ENCODE measurements at places on chromosomes 12 and 14.

- no peak for DNase-seq
Observed at GRCh38 chr14:68223631-68224030, 404.1 kb downstream of the RAD51B start.

DNA sequence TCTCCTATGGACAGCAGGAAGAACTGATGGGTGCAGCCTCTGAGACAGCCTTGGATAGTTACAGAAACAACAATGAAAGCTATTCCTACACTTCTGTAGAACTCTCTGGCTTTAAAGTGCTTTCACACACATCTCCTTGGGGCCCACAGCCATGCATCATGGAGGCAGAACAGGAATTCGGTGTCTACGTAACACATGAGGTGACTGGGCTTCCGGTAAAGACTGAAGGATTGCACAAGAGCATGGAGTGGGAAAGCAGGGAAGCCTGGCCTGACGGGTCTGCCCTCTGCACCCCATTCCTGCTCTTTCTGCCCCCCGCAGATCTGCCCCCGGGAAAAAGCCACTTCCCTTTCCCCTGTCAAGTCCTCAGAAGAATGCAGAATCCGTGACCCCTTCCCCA is 82.6 kb downstream of the VWF start:
- DNase-seq, result no peak

- no peak for DNase-seq
Observed at GRCh38 chr14:19930617-19931016, at the start of gene OR4K1. Gene OR4K1 (plus strand): TSS chr14:19930917. CDS start chr14:19935667, 4,750 bp downstream.

GRCh38 chr12:76420222-76420621 is 72.0 kb upstream of the BBS10 start:
- DNase-seq, result no peak

DNA sequence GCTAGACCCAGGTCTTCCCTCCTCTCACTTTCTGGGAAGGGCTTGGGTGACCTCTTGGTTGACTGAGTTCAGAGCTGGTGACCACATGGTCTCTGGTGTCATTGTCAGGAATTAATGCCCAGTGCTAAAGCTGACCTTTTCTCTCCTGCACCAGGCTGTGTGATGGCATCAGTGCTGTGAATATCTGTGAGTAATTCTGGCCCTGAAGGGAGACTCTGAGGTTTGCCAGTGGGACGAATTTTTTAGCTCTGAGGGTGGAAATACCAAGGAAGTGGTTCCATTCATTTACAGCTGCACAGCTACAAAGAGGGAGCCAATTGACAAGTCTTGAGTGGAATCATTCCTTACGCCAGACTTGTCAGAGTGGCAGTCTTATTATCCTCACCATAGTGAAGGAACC is 6.2 kb upstream of the KRT86 start:
- DNase-seq, result no peak

DNA sequence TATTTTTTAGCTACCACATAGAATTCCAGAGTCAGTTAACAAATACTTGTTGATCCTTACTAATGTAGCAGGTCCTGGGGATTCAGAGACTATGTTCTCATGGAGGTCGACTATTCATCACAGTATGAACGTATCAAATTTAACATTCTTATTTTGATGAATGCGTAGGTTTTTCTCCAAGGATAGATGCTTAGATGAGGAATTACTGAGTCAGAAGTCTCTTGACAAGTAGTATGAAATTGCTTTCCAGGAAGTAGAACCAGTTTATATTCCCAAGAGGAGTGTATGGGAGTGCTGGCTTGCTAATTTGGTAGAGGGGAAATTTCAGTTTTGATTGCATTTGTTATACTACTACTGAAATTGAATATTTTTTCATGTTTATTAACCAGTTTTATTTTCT is 42.8 kb upstream of the CRADD start:
- DNase-seq, result no peak

DNA sequence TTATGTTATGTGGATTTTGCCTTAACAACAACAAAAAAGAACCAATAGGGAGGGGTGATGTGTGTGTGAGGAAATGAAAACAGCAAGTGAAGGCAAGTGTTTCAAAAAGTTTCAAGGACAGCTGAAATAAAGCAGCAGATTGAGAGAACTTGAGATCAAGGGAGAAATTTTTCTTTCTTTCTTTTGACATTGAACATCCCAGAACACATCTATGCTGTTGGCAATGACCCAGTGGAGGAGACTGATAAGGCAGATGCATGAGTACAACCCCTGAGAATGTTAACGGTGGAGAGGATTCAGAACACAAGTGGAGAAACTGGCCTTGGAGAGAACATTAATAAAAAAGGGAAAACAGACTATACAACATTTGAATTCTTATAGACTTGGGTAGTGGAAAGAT is 2.9 kb downstream of the LLPH start:
- DNase-seq, result no peak

DNA sequence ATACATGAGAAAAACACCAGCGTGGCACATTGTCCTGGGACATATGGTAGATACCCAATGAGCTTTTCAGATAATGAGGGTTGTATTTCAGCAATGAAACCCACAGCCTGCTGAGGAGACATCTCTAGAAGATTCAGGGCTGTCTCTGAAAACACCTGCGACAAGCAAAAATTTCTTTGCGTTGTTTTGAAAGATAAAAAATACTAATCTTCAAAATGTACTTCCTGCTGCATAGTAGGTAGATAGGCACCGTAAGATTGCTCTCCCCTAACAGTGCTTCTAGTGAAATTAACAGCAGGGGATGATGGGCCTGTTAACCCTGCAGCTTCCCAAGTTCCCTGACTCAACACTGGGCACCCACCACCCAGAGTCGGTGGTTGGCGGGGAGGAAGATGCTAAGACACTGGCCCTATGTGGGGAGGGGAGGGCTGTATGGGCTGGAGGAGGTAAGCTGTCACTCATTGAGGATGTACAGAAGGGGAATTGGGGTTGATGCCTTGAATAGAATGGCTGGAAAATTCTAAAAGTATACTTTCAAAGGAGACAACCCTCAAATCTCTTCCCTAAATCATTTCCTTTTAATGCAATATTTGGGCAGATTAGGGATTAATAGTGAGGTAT is 20.0 kb downstream of the ZFP36L1 start:
- no peak for DNase-seq

DNA sequence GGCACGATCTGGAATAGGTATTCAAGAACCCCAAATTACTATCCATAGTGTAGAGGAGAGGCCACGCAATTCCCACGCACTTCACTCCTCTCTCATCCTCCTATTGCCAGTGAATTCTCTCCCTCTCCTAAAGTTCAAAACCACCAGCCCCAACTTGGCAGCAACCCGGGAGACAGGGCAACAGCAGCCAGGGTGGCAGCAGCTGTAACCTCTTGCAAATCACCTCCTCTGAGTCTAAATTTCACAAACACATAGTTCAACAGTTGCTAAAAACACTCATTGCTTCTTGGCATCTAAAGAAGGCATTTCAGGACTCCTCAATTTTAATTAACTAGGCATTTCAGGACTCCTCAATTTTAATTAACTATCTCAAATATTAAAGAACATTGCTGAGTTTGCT is 37.7 kb upstream of the MANSC4 start:
- DNase-seq, result no peak

DNA sequence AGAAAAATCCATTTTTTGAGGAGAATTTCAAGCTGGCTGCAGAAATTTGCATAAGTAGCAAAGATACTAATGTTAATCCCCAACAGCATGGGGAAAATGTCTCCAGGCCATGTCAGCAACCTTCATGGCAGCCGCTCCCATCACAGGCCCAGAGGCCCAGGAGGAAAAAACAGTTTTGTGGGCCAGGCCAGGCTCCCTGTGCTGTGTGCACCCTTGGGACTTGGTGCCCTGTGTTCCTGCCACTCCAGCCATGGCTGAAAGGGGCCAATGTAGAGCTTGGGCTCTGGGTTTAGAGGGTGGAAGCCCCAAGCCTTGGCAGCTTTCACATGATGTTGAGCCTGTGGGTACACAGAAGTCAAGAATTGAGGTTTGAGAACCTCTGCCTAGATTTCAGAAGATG is 76.3 kb downstream of the MGAT4C start:
- no peak for DNase-seq

DNA sequence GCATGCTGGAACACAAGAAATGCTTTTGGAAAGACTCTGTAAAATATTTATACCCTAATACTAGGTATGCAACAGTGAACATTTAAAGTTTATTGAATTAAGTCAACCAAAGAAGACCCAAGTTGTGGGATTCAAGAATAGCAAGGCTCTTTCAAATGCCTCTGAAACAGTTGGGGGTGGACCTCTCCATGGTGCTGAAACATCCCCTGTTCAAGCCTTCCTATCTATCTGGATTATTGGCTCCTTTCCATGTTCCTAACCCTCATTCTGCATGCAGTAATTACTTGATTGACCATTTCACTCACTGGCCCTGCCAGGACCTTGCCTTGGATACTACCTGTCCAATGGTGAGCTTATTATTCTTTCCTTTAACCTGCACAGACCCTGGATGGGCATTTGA is 349.7 kb downstream of the NRXN3 start:
- no peak for DNase-seq

- DNase-seq, result no peak
Observed at GRCh38 chr12:67601126-67601525, 47.4 kb upstream of the DYRK2 start.

DNA sequence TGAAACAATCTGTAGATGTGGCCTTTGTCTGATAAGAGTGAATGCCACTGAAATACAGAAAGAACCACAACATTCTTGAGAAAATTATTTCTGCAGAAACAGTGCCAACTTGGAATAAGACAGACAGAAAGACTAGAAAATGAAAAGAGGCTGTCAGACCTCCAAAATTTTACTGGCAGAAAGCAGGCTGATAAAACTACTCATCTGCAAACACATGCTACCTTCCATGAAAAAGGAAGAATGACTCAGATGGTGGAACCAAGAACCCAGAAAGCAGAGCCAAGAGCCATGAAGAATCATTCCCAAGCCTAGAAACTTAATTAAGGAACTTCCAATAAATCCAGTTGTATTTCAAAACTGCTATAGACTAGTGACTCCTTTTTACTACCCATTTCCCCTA is 31.9 kb upstream of the OSBPL8 start:
- no peak for DNase-seq

DNA sequence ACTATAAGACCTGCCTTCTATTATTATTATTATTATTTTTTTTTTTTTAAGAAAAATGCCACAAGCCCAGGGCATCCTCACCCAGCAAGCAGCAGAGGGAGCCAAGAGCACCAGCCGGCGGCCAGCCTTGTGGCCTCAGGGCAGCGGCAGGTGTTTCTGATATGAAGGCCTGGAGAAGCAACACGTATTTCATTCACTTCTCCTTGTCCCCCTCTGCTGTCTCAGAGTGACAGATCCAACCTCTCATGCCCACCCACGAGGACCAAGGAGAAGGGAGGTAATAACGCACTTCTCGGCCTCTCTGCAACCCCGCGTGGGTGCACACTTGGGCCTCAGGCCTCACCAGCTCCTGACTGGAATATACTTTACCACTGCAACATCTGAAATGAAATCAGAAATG is 25.4 kb downstream of the CDC42BPB start:
- no peak for DNase-seq

Data from stimulated activated CD8-positive, alpha-beta memory T cell treated with anti-CD3 and anti-CD28 coated beads, Interleukin-12 subunit alpha, Interleukin-12 subunit beta, amount 100 ng/mL, for 1 hour (primary cell).